ENCODE measurements at places on chromosomes 2 and 18.

- no peak for DNase-seq
These were observed 25.3 kb downstream of the DARS1 start for GRCh38 chr2:135960150-135960549.

DNA sequence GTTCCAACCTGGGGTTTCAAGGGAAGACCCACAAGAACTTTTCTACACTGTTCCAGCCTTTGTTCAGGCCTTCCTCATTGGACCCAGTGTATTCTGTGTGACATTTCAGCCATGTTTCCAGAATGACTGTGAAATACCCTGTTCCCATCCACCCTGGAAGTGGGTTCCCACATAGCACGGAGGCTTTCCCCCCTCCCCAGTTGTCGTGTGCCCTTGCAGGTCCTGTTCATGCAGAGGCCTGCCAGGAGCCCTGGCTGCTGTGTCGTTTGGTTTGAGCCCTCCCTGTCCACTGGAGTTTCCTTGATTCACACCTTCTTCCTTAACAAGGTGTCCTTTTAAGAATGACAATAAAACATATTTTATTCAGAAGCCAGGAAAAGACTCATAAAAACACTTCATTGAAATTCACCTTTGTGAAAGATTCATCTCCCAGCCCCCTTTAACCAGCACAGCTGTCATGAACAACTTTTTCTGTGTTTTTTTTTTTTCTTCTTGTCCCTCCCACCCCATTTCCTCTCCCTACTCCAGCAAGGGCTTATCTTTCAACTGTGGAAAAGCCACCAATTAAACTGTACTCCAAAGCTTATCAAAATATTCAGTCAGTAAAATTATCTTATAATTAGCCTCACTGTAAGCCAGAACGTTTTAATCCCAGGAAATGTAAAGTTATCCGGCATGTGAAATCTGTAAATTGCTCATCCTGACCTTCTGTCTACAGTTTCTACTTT, 106.4 kb downstream of the ACOXL start:
- no peak for DNase-seq

GRCh38 chr2:1766851-1767811, 22.8 kb upstream of the PXDN start:
- no peak for DNase-seq

DNA sequence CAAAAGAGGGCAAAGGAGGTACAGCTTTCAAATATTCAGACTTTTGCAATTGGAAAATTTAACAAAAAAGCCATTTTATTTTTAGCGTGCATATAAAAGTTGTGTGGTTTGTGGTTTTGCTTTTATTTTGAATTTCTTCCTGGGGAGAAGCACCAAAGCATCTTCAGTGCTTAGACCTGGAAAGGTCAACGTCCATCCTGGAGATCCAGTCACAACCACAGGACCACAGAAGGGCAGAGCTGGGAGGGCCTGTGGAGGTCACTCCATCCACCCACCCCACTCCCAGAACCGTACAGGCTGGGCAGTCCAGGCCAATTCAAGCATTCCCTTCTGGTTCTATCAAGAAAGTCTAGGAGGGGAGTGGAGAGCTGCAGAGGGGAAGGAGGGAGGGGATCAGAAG, 43.8 kb downstream of the MPHOSPH10 start:
- no peak for DNase-seq

DNA sequence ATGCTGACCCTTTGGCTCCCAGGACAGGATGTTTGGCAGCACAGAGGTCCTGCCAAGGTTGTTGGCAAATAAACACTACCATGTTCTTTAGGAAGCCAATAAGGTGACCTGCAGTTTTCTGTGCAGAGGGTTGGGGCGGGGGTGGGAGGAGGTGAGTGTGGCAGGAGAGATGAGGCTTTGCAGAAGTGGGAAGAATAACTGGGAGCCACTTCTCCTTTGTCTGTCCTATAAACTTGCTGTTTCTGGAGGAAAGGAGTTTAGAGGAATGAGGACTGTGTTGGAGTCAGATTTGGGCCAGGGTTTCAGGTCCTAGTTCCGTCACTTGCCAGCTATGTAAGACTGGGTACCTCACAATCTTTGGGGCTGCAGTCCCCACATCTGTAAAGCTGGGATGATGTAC, 187.6 kb upstream of the SPRED2 start:
- no peak for DNase-seq

- DNase-seq: no peak
These were observed 120.5 kb upstream of the POU3F3 start for GRCh38 chr2:104733226-104733943.

DNA sequence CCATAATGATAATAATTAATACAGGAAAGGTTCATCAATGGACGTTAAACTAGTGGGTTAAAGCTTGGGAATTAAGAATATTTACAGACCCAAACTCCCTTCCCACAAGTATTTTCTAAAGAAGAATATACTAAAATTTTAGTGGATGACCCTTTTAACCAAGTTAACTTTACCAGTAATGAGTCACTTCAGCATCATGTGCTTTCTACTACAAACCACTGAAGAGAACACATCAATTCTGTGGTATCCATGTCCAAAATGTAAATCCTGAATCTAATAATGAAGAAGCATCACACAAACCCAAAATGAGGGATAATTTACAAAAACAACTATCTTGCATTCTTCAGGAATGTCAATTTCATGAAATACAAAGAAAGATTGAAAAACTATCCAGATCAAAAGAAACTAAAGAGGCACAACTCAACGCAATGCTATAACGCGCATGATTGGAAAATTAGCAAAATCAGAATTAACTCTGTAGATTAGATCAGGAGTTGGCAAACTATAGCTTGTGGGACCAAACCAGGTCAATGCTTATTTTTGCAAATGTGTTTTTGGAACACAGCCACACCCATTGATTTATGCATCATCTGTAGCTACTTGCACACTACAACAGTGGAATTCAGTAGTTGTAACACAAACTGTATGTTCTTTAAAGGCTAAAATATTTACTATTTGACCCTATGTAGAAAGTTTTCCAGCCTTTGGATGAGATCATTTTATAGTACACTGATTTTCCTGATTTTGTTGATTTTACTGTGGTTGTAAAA, 27.5 kb downstream of the COPS8 start:
- no peak for DNase-seq

GRCh38 chr18:50447952-50448351, 73.1 kb downstream of the SKA1 start:
- no peak for DNase-seq

DNA sequence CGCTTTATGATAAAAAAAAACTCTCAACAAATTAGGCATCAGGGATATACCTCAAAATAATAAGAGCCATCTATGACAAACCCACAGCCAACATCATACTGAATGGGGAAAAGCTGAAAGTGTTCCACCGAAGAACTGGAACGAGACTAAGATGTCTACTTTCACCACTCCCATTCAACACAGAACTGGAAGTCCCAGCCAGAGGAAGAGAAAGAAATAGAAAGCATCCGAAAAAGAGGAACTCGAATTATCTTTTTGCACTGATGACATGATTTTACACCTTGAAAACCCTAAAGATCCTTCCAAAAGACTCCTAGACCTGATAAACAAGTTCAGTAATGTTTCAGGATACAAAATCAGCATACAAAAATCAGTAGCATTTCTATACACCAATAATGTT, 121.6 kb downstream of the ZRANB3 start:
- DNase-seq: no peak

- no peak for DNase-seq
These were observed 332.9 kb downstream of the EIPR1 start for GRCh38 chr2:3044587-3045317.

DNA sequence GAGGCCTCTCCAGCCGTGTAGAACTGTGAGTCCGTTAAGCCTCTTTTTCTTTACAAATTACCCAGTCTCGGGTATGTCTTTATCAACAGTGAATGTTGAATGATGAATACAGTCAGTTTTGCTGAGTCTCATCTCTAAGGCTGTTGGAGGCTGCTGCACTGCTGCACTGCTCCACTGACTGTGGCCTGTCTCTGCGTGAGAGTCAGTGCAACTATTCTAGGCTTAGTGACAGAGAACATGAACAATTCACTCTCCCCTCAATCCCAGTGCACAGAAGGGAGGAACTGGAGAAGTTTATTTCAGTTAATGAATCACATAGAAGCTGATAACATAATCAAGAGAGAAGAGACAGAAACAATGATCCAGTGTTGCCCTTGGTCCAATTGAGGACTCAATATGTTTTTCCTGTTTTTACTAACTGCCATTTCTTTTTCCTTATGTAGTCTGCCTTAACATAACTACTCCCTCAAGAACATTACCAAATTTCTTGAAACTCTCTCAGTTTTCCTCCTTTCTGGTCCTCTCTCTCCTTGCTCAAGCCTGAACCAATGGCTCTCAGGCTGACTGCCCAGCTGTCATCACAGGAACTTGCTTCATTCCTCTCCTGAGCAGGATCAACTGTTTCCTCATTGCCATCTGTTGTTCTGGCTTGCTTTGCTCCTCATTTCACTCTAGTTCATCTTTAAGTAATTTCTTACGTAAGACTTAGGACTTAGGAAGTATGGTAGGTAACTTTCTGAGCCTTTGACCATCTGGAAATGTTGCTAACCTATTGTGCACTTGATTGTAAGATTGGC, 483.2 kb downstream of the METTL4 start:
- no peak for DNase-seq

Measured in activated CD4-positive, alpha-beta T cell treated with anti-CD3 and anti-CD28 coated beads, Interleukin-2, amount 50 U/mL, for 4 hours (primary cell).